NB4 (cell line): ENCODE measurements at places on chromosomes 5 and 9.

DNA sequence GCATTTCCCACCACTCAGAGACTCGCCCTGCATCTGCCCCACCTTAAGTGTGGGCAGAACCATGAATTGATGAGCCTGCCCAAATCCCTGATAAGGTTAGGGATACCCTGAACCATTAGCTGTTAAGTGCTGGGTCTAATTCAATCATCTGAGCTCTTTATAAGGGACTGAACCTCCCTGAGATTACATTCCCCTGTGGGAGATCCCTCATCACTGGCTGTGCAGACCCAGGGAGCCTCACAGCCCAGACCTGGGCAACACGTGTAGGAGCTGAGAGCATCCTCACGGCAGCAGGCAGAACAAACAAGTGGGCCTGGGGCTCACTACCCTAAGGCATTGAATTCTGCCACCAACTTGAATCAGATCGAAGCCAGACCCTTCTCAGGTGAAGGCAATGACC is 585 bp upstream of the TAF11L2 start:
- no peak for DNase-seq

GRCh38 chr9:93819905-93820304 is 135.2 kb downstream of the BARX1 start:
- no peak for DNase-seq

DNA sequence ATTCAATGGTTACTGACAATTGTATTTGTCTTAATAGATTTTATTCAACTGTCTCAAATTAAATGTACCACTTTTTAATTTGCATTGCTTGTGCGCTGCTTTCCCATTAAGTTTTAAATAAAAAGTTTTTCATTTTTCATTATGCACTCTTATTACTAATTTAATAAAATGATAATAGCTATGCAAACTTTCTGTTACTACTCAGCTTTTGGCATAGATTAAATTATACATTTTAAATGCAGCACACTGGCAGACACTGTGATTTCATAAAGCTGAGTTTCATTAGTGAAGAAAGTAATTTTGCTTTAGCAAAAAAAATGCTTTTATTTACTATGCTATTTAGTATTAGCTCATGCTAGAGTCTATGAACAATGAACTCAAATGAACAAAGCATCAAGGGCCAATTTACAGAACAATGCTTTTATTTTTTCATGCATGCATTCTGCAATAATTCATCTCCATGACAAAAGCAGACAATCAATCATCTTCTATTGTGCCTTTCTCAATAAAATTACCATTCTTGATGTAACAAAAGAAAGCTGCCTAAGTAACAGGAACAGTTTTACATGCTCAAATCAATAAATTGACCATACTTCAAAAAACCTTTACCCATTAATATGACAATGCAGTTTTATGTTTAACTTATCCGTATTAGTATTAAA is 595.2 kb upstream of the ARRDC3 start:
- no peak for DNase-seq

GRCh38 chr5:5586721-5587120 is 164.2 kb downstream of the ICE1 start:
- no peak for DNase-seq

- DNase-seq, result peak; percentile 55
Measured at GRCh38 chr5:31119938-31120641, 73.4 kb upstream of the CDH6 start.

- DNase-seq, result no peak
Measured at GRCh38 chr9:97518166-97518908, 16.9 kb downstream of the TMOD1 start.

GRCh38 chr9:129939431-129939830 is 103.6 kb downstream of the FNBP1 start:
- DNase-seq, result no peak

GRCh38 chr9:26510137-26510536 is 382.5 kb downstream of the CAAP1 start:
- DNase-seq, result no peak

GRCh38 chr5:96968074-96968473 is 32.2 kb downstream of the LNPEP start:
- DNase-seq, result no peak

GRCh38 chr9:80305136-80305535 is 733.4 kb downstream of the TLE4 start:
- DNase-seq, result no peak

GRCh38 chr9:135219676-135220600 is 132.5 kb downstream of the OLFM1 start:
- no peak for DNase-seq

DNA sequence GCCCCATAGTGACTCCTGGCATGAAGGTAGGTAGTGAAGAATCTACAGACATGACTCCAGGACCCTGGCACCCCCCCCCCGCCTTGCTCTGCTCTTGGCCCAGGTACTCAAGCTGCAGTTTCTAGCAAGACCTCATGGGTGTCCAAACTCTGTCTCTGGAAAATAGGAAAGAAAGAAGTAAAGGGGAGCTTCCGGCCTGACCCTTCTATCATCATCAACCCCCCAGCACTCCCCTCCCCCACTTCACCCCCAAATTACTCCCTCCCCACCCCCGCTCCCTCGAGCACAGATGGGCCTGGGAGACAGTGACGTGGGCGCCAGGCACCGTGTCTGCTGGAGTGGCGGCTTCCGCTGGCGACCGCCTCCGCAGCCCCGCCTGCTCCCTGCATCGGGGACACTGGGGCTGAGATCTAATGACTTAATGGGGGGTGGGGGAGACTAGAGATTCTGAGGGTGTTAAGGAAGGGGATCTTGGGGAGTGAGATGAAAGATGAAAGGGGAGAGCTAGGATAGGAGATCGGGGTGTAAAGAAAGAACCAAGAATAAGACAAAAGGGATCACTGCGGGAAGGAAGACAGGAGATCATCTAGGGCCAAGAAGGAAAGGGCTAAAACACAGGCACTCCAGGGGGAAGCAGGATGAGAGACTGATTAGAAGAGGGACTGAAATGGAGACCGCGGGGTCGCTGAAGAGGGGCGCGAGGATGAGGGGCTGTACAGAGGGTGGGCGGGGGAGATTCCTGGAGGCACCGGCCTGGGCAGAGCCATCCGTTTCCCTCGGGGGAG is 1.1 kb upstream of the DNAJB5 start:
- no peak for DNase-seq

- DNase-seq, result no peak
Measured at GRCh38 chr5:174789596-174789995, 65.2 kb downstream of the MSX2 start.

GRCh38 chr5:91266184-91266705 is 116.9 kb downstream of the ARRDC3 start:
- DNase-seq, result peak; percentile 61

DNA sequence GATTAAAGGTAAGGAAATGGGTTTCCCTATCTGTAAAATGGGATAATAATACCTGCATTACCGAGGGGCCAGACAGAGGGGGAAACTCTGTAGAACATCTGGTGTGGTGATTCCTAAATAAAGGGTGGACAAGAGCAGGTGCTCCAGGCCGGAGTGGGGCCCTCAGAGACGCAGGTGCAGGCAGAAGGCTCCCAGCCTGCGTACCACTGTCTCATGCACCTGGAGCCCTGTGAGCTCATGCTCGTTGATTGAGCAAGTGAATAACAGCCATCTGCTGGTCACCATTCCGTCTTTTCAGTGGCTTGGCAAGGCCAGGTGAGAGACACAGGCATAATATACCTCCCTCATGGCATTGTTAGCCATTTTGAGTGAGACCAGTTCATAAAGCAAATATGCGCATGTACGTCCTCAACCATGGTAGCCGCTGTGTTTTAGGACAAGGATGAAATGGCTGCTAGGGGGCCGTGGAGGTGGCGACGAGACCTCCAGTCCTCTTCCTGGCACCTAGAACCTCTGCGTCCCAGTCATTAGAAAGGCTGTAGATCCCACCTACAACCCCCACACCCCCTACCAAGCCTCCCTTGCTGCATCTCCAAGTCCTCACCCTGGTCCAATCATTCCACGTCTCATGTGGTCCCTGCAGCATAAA is 198.0 kb upstream of the MVB12B start:
- no peak for DNase-seq

DNA sequence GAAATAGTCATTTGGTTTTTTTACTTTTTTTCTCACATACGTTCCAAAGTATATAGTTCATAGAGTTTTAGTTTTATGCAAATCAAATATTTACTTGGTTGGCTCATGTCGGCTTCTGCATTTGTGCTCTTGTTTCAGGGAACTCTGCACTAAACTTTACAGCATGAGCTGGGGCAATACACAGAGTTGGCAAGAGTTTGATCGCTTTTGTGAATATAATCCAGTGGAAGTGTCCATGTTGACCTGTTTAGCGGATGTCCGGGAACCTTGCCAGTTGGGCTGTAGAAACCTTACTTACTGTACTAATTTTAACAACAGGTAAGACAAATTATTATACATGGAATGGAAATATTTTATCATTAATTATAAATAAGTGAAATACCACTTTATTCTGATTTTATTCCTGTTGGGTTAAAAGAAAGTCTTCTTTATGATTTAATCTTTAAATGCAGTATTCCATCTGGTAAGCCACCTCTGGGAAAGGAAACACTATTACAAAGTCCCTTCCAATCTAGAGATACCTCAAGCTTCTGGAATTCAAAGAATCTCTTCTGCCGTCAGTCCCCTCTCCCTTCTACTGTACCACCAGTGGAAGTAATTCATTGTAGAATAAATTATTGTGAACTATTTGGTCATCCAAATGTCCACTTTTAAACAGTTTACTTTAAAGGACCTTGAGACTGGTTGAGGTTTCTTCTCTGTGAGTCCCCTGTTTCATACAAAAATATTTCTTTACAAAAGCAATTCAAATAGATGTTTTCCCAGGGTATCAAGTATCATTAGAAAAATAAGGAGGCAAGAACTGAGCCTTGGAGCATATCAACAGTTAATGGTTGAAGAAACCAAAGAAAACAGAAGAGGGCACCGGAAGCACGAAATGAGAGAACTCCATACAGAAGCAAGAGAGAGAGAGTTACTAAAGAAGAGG is 45.2 kb upstream of the GLIPR2 start:
- DNase-seq, result peak; percentile 3

DNA sequence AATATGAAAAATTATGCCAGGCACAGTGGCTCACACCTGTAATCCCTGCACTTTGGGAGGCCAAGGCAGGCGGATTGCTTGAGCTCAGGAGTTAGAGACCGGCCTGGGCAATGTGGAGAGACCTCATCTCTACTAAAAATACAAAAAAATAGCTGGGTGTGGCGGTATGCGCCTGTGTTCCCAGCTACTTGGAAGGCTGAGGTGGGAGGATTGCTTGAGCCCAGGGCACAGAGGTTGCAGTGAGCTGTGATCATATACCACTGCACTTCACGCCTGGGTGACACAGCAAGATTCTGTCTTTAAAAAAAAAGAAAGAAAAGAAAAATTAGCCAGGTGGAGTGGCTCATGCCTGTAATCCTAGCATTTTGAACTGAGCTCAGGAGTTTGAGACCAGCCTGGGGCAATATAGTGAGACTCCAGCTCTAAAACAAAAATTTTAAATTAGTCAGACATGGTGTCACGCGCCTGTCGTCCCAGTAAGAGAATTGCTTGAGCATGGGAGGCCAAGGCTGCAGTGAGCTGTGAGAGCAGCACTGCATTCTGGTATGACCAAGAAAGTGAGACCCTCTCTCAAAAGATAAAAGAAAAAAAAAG is 18.0 kb downstream of the PLAA start:
- DNase-seq, result peak; percentile 0

GRCh38 chr9:133341369-133342068 is 5.5 kb upstream of the SURF6 start:
- DNase-seq, result peak; percentile 77

- DNase-seq, result no peak
Measured at GRCh38 chr5:55668356-55668755, 43.8 kb downstream of the SLC38A9 start.

DNA sequence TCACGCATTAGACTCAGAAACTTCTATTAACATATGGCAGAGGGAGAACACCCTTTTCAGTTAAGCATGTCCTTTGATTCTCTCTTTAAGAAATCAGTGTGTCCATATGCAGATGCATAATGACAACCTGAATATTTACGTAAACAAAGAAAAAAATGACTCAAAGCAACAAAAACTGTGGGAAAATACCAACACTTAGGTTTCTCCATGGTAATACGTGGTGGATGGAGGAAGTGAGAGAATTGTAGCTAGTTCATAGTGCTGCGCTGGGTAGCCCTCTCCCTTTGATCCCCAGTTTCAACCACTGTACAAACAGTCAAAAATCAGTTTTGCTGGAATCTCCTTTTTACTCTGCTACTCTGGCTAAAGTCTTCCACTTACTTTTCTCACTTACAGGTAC is 2.0 kb upstream of the MAP3K1 start:
- DNase-seq, result no peak

DNA sequence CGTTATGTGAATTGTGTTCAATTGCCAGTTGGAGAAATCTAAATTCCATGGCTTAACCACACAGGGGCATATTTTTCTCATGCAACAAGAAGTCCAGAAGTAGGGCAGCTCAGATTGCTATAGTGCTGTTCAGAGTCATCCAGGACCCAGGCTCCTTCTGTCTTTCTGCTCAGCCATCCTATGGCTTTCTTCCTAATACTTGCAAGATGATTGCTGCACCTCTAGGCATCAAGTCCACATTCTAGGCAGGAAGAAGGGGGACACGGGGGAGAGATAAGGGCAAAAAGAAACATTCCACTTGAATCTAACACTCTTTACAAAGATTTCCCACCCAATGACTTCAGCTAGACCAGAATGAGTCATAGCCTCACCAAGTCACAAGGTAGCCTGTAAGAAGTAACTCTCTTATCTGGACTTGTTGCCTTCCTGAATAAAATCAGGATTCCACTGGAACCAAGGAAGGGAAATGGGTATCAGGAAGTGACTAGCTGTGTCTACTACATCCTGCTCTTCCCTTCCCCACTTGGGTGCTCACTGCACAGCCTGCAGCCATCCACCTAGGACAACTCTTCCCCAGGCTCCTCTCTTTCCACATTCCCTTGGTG is 5.3 kb downstream of the ERAP2 start:
- DNase-seq, result peak; percentile 25

DNA sequence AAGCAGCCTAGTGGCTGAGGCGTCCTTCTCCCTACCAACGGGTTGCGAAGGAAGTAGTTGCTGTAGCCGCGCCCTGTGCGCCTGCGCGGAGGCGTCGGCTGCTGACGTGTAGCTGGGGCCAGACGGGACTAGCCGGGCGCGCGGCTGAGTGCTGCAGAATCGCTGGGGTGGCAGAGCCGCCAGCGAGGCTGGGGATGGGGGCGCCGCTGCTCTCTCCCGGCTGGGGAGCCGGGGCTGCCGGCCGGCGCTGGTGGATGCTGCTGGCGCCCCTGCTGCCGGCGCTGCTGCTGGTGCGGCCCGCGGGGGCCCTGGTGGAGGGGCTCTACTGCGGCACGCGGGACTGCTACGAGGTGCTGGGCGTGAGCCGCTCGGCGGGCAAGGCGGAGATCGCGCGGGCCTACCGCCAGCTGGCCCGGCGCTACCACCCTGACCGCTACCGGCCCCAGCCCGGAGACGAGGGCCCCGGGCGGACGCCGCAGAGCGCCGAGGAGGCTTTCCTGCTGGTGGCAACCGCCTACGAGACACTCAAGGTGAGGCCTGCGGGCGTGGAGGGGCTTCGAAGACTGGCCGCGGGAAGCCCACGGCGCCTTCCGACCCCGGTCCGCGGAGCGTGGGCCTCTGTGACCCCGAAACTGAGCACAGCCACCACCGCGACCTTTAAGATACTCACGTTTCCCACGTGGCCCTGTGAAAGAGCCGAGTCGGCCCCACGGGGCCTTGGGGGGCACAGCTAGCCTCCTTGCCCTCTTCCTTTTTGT is at the start of gene DNAJC25:
DNAJC25 (plus strand) TSS at position 121 of the 758 bp plus-strand sequence; CDS start at position 195, 74 bp downstream.
- DNase-seq, result peak; percentile 98
